ENCODE measurements at places on chromosomes 1 and 21.
A peak's percentile ranks its signal among the peaks of the same experiment; 100 is the strongest.

DNA sequence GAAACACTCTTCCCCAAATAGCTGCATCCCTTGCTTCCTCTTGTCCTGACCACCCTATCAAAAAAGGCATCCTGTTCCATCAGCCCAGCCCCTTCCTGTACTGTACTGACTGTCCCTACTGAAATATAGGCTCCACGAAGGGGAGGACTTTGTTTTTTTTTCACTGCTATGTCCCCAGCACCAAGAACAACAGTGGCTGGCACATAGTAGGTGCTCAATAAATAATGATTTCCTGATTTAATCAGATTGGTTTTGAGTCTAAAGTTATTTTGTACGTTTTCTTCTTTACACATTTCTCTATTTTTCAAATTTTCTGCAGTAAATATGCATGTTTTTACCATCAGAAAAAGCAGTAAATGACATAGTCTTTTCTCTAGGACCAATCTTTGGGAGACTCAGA is 73.9 kb downstream of the CD58 start:
- ATAC-seq: no peak

GRCh38 chr1:55679971-55680370 is 464.8 kb upstream of the USP24 start:
- ATAC-seq: no peak

DNA sequence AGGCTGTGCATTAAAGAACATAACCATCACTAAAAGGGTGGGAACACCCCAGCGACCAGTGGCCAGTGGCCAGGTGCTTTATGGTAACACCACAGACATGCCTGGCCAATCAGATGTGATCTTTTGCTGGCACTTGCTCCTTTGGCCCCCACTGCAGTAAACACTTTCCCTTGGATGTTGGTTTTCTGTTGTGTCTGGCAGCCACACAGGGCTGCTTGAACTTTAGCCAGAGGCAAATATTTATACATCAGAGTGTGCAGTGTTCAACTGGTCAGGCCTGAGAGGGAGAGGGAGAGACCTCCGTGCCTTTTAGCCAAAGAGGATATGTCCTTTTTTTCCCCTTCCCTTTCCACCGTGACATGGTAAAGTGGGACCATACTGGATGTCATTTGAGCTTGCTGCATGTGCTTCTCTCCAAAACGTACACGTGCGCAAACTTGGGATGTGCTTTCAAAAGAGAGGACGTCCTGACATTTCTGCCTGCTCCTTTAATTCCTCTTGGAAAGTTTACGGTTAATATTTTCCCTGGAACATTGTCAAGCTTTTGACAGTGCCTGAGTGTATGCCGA is 101.2 kb downstream of the NFIA start:
- ATAC-seq: peak; percentile 21

GRCh38 chr21:46424039-46424591 is 34.6 kb upstream of the DIP2A start:
- no peak for ATAC-seq

- ATAC-seq: no peak
Measured at GRCh38 chr1:229693129-229693900, 67.3 kb downstream of the URB2 start.

GRCh38 chr1:89523572-89524368 is 859 bp upstream of the LRRC8B start:
- peak; percentile 45 for ATAC-seq

- ATAC-seq: no peak
Measured at GRCh38 chr1:83910461-83910860, 88.5 kb downstream of the TTLL7 start.

- ATAC-seq: no peak
Measured at GRCh38 chr1:24483441-24483840, 19.2 kb upstream of the RCAN3 start.

GRCh38 chr1:3668148-3668547 is 15.8 kb downstream of the TP73 start:
- no peak for ATAC-seq

DNA sequence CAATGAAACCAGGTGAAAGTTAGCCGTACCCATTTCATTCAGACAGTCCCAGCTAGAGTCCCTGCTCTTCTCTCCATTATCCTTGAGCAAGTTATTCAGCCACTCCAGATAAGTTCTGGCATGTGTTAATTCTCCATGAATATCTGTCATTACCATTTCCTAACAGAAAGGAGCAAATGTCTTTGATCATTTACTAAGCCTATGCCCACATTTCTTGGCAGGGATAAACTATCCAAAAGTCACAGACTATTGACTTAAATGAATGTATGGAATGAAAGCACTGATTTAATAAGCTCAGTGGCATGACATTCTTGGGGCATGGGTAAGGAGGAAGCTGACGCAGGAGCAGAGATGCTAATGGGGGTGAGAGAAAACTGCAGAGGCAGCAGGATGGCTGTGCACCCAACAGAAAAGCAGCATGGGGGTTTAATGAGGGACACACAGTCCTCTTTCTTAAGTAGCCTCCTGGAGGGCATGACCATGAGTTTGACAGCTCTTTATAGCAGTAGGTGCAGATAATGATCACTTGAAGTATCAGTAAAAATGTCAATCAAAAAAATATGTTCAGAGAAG is 17.6 kb upstream of the DHCR24 start:
- ATAC-seq: no peak

- peak; percentile 39 for ATAC-seq
Measured at GRCh38 chr1:197915862-197916499, 1.2 kb upstream of the LHX9 start.

GRCh38 chr21:46154955-46155513 is 345 bp downstream of the FTCD start:
- no peak for ATAC-seq

- no peak for ATAC-seq
Measured at GRCh38 chr1:5840551-5841001, 151.6 kb downstream of the NPHP4 start.

DNA sequence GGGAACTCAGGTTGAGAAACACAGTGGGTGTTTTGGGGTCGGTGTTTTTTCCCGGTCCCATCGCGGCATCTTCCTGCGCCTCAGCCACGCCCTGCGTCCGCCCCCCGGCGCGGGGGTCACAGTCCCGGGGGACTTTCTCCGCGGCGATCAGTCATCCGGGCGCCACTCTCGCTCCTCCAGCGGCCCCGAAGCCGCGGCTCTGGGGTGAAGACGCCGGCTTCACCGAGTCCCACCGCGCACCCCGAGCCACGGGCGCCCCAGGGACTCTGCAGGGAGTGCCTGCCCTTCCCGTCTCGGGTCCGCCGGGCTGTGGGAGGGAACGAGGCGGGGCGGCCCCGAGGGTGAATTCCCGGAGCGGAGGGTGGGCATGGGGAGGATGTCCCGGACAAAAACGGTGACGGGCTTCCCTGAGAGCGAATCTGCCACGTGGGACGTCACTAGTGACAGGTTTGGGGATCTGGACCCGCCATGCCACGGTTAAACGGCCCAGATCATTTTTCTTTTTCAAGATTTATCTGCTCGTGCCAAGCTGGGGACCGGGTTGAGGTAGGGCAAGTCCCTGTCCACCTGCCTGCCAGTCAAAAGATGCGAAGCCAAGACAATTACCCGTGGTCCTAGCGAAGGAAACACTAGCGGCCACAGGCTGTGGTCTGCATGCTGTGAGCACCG is 717 bp upstream of the BATF3 start:
- ATAC-seq: peak; percentile 60

GRCh38 chr1:12502336-12503109 is 115.5 kb downstream of the DHRS3 start:
- ATAC-seq: no peak

DNA sequence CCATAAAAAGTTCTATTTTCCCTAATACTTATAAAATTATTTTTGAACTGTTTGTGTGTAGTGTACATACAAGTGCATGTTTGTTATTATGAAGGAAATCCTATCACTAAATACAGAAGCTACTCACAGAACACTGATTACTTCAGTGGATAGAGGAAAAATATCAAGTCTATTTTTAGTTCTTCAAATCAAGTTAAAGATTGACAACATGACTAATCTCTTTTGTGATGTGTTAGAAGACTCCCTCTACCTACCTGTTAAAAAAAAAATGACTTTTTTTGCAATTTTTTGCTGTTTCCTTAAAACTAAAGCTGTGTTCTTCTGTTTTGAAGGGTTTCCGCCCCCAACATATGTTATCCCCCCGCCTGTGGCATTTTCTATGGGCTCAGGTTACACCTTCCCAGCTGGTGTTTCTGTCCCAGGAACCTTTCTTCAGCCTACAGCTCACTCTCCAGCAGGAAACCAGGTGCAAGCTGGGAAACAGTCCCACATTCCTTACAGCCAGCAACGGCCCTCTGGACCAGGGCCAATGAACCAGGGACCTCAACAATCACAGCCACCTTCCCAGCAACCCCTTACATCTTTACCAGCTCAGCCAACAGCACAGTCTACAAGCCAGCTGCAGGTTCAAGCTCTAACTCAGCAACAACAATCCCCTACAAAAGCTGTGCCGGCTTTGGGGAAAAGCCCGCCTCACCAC is 45.5 kb downstream of the NCF2 start:
- no peak for ATAC-seq

DNA sequence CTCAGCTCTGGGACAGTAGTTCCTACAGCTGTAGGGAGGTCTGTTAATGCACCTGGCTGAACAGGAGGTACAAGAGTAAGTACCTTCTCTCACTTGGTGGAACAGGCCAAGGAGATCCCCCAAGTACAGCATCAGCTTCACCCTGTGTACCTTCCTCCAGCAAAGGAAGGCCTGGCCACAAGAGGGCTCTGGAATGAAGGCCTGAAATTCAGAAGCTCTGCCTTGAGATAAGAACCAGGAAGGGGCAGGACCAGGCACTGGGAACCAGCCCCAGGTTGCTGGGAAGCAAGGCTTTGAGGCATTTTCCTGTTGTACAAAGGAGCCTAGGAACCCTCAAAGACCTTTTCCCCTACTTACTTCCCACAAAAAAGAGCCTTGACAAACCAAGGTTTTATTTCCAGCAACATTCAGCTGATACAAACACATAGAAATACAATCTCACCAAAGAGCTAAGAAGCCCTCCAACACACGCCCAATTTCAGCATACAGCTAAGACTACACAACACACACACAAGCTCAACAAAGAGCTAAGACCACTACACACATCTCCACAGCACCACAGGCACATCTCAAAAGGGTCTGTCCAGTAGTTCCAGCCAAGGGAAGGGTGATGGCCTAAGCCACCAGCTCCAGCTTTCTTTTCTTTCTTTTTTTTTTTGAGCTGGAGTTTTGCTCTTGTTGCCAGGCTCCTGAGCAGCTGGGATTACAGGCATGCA is 23.5 kb downstream of the F11R start:
- ATAC-seq: peak; percentile 52

GRCh38 chr21:44653656-44654575 is 543 bp downstream of the KRTAP12-4 start:
- ATAC-seq: no peak

Data from gastroesophageal sphincter (tissue), 4 donors.